ENCODE measurements at places on chromosomes 16 and 17. TPM values are rescaled to one million over a fixed set of nuclear protein-coding genes. Genes with fewer than 3 reads are reported as not detected.

The HASPIN gene
- 16.0 TPM for total RNA-seq

The PDIA2 gene
- not detected for total RNA-seq

The SPHK1 gene
- total RNA-seq: 17.2 TPM

The EXOC3L1 gene
- total RNA-seq: not detected

The SLC22A31 gene
- total RNA-seq: not detected

DNA sequence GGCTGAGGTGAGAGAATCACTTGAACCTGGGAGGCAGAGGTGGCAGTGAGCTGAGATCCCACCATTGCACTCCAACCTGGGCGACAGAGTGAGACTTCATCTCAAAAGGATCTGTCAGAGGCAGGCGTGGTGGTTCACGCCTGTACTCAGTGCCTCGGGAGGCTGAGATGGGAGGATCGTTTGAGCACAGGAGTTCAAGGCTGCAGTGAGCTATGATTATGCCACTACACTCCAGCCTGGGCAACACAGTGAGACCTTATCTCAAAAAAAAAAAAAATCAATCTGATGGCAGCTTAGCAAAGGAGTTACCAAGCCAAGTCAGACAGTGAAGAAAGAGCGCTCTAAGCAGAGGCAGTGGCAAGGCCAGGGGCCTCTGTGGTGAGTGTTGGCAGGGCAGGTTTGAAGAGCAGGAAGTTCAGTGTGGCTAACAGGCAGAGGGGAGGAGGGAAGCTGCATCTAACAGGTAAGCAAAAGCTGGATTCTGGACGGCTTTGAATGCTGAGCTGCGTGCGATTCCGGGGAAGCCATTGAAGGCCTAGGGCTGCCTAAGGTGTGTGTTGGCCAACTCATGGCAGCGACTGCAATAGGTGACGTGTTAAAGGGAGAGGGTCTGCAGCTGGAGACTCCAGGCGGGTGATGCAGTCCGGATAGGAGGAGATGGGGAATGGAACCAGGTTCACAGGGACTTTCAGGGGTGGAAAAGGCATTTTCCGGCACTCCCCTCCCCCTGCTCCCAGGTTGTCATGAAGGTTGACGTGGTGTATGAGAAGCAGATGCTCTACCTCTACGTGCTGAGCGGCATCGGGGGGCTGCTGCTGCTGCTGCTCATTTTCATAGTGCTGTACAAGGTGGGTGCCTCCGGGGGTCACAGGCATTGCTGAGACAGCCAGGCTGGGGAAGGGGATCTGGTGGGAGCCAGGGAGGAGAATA lies 7.0 kb downstream of the ZNF768 start:
- H3K27ac ChIP-seq: no peak overlapping the region
- H3K27me3 ChIP-seq: no peaks in the 10 kb centered on the region
- peaks cover 51% of the 10 kb centered on the region for H3K36me3 ChIP-seq
- H3K4me3 ChIP-seq: no peak overlapping the region

DNA sequence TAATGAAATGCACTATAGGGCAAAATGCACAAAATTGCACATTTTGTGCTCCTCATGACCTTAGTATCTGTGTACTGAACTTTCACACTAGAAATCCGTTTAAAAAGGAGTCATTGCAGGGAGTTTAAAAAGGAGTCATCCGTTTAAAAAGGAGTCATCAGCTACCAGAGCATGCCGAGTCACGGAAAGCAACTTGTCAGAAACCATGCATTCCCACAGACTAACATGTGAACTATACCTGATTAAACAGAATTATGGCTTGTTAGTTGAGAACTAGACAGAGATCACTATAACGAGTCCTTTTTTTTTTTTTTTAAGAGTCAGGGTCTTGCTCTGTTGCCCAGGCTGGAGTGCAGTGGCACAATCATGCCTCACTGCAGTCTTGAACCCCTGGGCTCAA lies 35.9 kb downstream of the SLC6A4 start:
- H3K4me1 ChIP-seq: no peaks in the 10 kb centered on the region
- DNase-seq: no peak

GRCh38 chr16:47061204-47061603 lies 82.5 kb downstream of the NETO2 start:
- H3K27me3 ChIP-seq: no peaks in the 10 kb centered on the region
- no peaks in the 10 kb centered on the region for H3K36me3 ChIP-seq
- DNase-seq: no peak
- no peak overlapping the region for H3K4me3 ChIP-seq
- H3K27ac ChIP-seq: no peak overlapping the region

GRCh38 chr17:19311016-19311415 lies 51.5 kb downstream of the B9D1 start:
- no peak overlapping the region for H3K27ac ChIP-seq
- H3K4me3 ChIP-seq: no peak overlapping the region
- no peaks in the 10 kb centered on the region for H3K36me3 ChIP-seq
- peaks cover 4% of the 10 kb centered on the region for H3K27me3 ChIP-seq
- no peak for DNase-seq

DNA sequence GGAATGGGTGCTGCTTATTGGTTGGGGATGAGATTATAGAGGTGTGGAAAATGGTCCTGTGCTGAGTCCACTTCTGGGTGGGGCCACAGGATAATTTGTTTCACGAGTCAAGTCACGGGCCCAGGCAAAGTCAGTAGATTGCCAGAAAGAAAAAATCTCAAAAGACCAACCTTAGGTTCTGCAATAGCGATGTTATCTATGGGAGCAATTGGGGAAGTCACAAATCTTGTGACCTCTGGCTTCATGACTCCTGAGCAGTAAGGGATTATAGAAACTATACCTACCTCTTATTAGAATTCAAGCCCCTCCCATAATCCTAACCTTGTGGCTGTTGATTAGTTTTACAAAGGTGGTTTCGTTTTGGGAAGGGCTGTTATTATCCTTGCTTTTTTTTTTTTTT lies 31.4 kb downstream of the WWP2 start:
- no peaks in the 10 kb centered on the region for H3K27me3 ChIP-seq
- DNase-seq: no peak
- H3K4me3 ChIP-seq: no peak overlapping the region
- peaks cover 3% of the 10 kb centered on the region for H3K36me3 ChIP-seq

DNA sequence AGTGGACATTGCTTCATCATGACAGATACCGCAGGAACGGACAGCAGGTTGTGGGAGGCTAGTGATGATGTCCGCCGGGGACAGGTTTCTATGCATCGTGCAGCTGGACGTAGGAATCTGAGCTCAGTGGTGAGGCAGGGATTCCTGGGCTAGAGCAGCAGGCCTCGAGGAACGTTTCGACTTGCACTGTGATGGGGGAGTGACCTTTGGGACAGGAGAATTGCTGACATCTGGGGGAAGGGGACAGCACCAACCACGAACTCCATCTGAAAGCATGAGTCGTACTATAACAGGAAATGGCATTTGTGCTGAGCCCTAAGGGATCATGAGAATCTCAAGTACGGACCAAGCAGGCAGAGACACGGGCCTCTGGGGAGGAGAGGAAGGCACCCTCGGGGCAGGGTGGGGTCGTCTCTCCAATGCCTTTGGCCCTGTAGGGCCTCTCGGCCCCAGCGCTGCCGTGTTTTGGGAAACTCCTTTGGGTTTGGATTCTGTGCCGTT lies 65.8 kb upstream of the ENDOV start:
- DNase-seq: no peak
- H3K27me3 ChIP-seq: no peaks in the 10 kb centered on the region
- no peaks in the 10 kb centered on the region for H3K4me1 ChIP-seq
- H3K36me3 ChIP-seq: peaks cover 95% of the 10 kb centered on the region
- H3K4me3 ChIP-seq: no peak overlapping the region

Data from CD8-positive, alpha-beta memory T cell (primary cell).